ENCODE measurements at places on chromosomes 11 and 22. TPM values are rescaled to one million over a fixed set of nuclear protein-coding genes. Genes with fewer than 3 reads are reported as not detected.

The CABP4 gene
- total RNA-seq = not detected

The GGT1 gene
- 105 TPM for total RNA-seq

The NNMT gene
- total RNA-seq = 332 TPM

The OR11H1 gene
- not detected for total RNA-seq

The CRYBA4 gene
- total RNA-seq = not detected

The MMP8 gene
- not detected for total RNA-seq

The KCNK4 gene
- not detected for total RNA-seq

The PRR5L gene
- total RNA-seq = 15.1 TPM
